Activated naive CD8-positive, alpha-beta T cell treated with anti-CD3 and anti-CD28 coated beads for 36 hours (primary cell): ENCODE measurements at places on chromosomes 7 and 10. TPM values are rescaled to one million over a fixed set of nuclear protein-coding genes. Genes with fewer than 3 reads are reported as not detected.

GRCh38 chr7:27165089-27165995, at the start of gene HOXA9:
Gene HOXA9, minus strand, starts transcription at chr7:27165537. Its CDS starts 80 bp downstream, at chr7:27165457.
- H3K27me3 ChIP-seq = peaks cover 91% of the 10 kb centered on the region
- H3K4me1 ChIP-seq = peaks cover 24% of the 10 kb centered on the region
- peak within 1 kb of the TSS; percentile 66 for H3K4me3 ChIP-seq
- DNase-seq = no peak
- H3K36me3 ChIP-seq = no peaks in the 10 kb centered on the region

DNA sequence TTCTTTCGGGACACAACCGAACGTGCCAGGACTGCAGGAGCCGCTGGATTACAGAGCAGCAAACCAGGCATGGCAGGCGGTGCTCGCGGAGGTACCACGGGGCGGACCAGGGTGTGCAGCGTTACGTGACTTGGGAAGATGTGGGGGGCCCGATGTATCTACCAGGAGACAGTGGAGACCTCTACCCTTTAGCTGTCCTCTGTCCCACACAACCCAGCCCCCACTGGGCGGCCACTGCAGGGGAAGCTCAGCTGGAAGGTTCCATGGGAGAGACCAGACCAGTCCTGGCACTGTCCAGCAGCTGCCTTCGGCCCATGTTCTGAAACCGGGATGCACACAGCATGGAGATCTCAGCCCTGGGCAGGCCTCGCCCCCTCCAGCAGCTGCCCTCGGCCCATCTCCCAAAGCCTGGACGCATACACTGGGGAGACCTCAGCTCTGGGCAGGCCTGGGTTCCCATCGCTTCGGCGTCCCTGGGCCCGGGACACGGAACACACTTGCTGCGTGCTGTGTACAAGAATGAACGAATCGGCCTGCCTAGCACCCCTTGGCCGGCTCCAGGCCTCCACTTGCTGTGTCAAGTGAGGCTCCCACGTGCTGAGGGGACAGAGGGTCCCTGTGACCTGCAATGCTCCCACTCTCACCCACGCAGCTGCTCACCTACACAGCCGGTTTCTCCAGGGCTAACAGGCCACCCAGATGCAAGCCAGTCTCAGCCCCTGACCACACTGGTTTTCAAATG, 177.4 kb downstream of the ELFN1 start:
- H3K4me1 ChIP-seq = peaks cover 1% of the 10 kb centered on the region
- H3K36me3 ChIP-seq = peaks cover 4% of the 10 kb centered on the region
- DNase-seq = no peak
- H3K27me3 ChIP-seq = no peaks in the 10 kb centered on the region
- H3K27ac ChIP-seq = peak overlapping the region; percentile 25

GRCh38 chr10:119252051-119252465, 44.7 kb downstream of the GRK5 start:
- H3K4me1 ChIP-seq = peaks cover 25% of the 10 kb centered on the region
- DNase-seq = no peak
- H3K4me3 ChIP-seq = no peak overlapping the region
- H3K27ac ChIP-seq = no peak overlapping the region
- H3K27me3 ChIP-seq = no peaks in the 10 kb centered on the region
- H3K36me3 ChIP-seq = no peaks in the 10 kb centered on the region

GRCh38 chr7:31076051-31076450, 23.9 kb downstream of the ADCYAP1R1 start:
- no peak overlapping the region for H3K27ac ChIP-seq
- H3K36me3 ChIP-seq = no peaks in the 10 kb centered on the region
- peaks cover 13% of the 10 kb centered on the region for H3K27me3 ChIP-seq
- H3K4me1 ChIP-seq = no peaks in the 10 kb centered on the region

Gene H2BK1
- not detected for total RNA-seq

Gene PNLIP
- not detected for total RNA-seq

Gene GPR26
- not detected for total RNA-seq

Gene LIPF
- not detected for total RNA-seq

Gene PAPSS2
- total RNA-seq = 0.27 TPM
